ENCODE measurements at places on chromosomes 2 and 18.

DNA sequence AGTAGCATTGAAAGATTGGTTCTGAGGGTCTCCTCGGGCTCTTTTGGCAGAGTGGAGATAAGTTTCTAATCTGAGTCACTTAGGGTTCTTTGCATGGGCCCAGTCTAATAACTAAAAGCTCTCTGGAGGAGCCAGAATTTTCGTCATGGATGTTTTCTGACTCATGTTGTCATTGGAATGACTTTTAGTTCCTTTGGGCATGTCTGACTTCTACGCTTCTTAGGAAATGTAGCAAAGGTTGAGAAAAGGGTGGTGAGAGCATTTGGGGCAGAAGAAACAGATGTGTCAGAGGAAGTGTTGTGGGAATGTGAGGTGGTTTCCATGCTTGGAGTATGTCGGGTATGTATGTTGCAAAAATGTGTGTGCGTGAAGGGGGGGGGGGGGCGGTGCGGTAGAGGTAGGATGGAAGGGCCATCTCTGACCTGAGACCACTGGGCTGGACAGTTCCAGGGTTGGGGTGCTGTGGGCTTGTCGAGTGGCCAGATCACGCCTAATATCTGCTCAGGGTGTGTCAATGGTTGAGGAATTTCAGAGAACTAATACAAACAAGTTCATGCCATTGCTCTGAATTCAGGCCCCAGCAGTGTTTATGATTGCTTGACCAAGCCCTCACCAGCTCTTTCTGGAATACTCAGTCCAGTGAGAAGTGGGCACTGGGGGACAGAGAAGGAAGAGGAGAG lies 26.9 kb downstream of the KLHL29 start:
- DNase-seq = no peak

DNA sequence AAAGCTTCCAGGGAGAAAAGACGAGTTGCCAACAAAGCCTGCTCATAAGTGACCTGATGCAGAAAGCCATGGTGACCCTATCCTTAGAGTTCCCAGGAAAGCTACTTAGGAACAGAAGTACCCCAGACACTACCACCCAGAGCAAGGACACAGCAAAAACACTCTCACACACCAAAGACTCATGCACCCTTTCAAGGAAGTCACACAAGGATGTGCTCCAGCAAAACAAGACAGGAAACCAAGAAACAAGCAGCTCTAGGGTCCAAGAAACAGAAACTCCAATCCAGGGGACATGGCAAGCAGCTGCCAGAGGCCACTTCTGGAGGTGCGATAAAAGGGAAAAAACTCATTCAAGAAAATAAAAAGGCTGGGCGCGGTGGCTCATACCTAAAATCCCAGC lies 5.7 kb downstream of the KIF1A start:
- DNase-seq = no peak

GRCh38 chr2:85717308-85718008 lies 23.3 kb downstream of the GNLY start:
- no peak for DNase-seq

DNA sequence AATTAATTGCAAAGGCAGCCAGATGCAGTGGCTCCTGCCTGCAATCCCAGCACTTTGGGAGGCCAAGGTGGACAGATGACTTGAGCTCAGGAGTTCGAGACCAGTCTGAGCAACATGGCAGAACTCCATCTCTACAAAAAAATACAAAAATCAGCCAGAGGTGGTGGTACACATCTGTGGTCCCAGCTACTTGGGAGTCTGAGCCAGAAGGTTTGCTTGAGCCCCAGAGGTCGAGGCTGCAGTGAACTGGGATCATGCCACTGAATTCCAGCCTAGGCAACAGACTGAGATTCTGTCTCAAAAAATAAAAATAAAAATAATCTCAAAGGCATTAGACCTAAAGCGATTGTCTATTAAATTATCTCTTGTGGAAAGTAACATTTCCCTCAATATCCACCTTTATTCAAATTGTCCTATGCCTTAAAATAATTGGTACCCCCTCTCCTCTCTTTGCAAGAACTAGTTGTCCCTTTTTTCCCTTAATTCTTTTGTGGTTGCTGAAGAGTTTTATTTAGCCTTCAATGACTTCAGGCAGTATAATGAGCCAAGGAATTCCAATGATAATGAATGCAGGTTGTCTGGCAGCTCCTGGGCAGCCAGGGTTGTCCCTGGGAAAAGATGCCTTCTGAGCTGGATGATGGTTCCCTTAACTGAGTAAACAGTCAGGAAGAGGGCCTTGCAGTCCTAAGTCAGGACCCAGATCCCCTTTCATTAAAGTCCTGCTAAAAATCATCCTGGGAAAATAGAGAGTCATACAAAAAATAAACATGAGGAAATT lies 32.2 kb downstream of the GPR75 start:
- DNase-seq = no peak

- no peak for DNase-seq
Observed at GRCh38 chr2:156004459-156004858, 328.1 kb downstream of the NR4A2 start.

- DNase-seq = no peak
Observed at GRCh38 chr2:313991-314390, 26.1 kb upstream of the ALKAL2 start.

GRCh38 chr18:33729556-33729955 lies 151.5 kb downstream of the ASXL3 start:
- no peak for DNase-seq

DNA sequence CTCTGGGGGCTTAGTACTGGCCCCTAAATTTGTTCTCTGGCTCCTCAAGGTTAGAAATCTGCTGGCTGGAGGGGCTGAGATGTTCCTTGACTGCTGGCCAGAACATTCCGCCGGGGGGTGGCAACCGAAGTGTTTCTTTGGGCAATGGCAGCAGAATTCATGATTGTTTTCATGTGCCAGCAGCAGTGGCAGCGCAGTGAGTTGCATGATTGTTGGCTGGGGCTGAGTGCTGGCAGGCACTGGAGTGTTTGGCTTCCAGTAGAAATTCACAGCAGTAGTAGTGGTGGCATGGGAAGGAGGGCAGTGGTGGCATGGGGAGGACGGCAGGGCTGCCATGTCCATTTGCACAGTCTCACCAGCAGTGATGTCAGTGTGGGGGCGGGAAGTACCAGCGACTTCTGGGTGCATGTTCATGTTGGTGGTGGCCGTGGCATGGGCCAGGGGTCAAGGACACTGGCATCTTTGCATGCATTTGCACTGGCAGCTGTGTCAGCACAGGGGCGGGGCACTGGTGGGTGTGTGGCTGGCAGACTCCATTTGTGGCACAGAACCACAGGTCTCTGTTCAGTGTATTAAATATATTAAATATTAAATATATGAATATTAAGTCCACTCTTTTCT lies 130.6 kb upstream of the CDH7 start:
- DNase-seq = no peak

DNA sequence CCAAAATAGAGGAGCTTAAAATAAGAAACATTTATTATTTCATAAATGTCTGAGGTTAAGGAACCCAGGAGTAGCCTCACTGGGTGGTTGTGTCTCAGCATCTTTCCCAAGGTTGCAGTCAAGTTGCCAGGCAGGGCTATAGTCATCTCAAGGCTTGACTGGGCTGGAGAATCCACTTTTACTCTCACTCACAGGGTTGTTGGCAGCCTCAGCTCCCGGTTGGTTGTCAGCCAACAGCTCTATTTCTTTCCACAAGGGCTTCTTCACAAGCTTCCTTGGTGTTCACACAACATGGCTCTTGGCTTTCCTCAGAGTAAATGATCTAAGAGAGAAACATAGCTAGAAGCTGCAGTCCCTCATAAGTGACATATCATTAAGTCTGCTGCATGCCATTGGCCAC lies 55.6 kb upstream of the TEX51 start:
- DNase-seq = no peak

DNA sequence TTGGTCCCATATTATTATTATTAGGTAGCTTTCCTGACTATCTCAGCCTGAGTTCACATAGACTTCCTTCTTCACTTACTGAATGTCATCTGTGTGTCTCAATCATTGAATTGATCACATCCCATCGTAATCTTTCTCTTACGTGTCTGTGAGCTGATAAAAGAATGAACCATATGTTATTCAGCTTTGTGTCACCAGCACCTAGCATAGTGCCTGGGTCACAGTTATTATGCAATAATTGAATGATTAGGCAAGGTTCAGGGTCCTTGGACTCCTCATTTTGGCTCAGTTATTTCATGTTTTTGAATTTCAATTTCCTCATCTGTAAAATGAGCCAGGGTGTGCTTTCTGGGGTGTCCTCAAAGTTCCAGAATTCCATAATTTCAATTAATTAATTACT lies 107.2 kb downstream of the ZEB2 start:
- DNase-seq = no peak

DNA sequence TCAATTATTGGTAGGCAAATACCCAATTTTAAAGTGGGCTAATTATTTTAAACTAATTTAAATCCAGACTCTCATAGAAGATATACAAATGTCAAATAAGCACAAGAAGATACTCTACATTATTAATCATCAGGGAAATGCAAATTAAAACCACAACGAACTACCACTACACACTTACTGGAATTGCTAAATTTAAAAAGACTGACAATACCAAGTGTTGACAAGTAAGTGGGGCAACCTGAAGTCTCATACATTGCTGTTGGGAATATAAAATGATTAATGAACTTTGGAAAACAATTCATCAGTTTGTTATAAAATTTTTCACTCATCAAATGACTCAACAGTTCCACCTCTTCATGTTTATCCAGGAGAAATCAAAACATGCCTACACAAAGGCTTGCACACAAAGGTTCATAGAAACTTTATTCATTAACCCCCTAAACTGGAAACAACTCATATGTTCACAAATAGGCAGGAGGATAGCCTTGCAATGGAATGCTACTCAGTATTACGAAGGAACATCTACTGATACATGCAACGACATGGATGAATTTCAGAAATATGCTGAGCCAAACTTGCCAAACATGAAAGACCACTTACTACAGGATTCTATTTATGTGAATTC lies 120.8 kb downstream of the MCFD2 start:
- no peak for DNase-seq

GRCh38 chr18:27632706-27633105 lies 447.6 kb upstream of the CHST9 start:
- no peak for DNase-seq

GRCh38 chr2:29025711-29026110 lies 44.6 kb downstream of the TOGARAM2 start:
- DNase-seq = no peak

DNA sequence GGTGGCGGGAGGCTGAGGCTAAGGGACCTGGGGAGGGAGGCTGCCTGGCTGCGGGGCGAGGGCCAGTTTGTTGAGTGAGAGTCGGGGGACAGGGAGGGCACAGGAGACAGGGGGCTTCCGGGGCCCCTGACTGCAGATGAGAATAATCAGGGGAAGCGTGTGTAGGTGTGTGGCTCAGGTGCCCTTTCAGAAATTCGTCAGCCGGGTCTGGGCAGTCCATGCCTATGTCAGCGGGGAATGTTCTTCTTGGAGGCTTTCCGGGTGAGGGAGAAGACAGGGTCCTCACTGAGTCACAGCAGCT lies 52.3 kb upstream of the OTOF start:
- DNase-seq = no peak

DNA sequence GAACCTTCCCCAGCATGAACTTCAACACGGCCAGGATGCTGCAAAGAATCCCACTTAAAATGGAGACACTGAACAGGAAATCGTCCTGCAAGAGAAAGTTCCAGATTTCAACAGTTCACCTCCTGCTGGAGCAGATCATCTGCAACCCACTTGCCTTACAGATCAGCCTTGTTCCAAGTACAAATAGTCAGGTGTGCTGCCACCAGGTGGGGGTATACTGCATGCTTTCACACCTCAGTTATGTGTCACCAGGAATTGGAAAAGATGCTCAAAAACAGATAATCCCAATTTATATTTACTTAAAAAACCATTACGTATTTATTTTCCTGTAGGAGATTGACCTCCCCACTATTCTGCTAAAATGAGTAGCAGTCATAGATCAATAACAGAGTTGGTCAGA lies 212.3 kb downstream of the MGAT5 start:
- no peak for DNase-seq

DNA sequence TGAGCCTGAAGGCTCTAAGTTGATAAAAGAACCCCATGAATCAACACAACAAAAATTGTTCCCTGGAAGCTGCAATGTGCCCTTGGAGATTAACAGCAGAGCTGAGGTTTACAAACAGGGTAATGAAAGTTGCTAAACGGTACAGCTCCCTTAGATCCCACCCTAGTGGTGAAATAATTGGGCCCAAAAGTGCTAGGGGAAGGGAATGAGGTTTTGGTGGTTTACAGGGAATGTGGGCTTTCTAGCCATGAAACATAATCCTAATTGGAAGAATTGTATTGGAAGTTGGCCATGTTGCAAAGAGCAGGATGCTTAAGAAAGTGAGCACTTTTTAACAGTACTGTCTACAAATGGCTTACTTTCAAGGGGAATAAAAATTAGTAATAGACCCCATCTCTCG lies 180.2 kb upstream of the SMIM21 start:
- no peak for DNase-seq

GRCh38 chr2:109516445-109517117 lies 97.2 kb downstream of the SEPTIN10 start:
- DNase-seq = no peak

GRCh38 chr2:62467475-62468321 lies 38.3 kb downstream of the TMEM17 start:
- DNase-seq = no peak

DNA sequence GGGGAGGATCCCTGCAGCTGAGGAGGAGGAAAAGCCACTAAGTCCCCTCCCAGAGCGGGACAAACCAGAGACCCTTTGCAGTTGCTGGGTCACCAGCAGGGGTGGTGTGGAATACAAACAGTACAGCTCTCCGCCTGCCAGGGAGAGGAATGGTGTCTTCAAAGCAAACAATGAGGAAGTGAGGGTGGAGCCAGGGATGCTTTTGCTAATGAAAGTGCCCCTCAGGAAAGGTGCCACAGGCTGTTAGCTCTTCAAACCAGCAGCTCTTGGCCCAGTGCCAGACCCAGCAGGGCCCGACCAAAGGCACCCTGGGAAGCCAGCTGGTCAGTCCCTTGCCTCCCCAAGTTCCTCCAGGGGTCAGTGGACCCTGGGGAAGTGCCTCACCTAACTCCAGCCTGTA lies 102.8 kb downstream of the HIBCH start:
- DNase-seq = no peak

DNA sequence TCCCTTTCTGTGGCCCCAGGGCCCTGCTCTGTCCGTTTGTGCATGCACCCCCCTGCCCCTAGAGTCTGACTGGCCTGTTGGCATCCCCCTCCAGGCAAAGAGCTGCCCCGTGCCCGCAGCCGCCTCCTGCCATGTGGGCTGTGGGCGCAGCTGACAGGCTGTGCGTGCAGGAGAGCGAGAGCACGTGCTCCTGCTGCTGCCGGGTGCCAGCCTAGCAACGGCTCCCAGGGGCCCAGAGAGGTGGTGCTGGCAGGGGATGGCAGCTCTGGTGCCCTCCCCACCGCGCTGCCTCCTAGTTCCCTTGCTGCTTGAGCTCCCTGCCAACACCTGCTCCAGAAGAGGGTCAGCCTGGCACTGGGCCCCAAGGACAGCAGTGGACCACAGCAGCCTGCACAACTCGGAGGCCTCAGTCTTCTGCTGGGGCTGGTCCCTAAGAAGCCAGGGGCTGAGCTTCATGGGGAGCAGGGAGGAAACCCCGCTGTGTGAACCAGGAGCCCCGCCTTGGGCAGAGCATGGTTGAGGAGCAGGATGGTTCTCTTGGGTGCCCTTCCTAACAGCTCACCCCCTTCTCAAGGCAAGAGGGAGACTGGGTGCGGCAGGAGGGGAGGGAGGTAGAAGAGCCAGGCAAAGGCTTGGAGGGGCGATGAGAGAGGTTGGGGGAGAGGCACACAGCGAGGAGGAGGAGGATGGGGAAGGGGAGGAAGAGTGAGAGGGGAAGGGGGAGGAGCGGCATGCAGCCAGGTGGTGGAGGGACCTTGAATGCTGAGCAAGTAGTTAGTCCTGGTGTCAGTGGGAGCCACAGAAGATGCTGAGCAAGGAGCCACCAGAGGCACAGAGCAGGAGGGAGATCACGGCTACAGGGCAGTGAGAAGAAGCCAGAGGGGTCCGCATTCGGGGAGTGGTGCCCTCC lies 23.8 kb upstream of the PTMA start:
- DNase-seq = no peak
